ENCODE measurements at places on chromosomes 5 and 9.

DNA sequence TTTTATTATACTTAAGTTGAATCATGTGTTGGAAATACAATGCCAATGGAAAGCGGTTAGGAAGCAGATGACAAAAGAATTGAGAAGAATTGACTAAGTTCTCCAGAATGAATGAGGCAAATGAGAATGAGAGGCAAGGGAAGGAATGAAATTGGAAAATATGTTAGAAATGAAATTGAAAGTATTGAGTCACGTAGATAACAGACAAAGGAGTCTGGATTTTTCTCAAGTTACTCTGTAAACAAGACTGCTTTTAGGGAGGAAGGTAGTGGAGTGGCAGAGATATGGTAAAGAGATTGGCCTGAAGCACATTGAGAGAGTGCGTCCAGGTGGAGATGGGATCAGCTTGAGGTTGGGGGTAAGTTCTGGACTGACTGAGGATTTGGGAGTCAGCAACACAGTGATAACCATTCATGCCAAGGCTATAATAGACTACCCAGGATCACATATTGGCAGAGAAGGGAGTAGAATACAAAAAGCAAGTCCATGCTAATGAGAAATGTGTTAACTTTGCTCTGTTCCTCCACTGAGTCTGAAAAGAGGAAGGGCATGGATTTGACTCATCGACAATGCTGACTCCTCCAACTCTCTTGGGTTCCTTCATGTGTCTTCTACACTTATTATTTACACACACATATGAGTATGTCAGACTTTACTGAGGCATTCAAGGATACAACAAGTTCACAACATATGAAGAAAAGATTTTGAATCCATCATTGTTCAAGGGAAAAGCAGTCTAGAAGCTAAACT, 814.2 kb upstream of the ZNF608 start:
- no peak for DNase-seq

DNA sequence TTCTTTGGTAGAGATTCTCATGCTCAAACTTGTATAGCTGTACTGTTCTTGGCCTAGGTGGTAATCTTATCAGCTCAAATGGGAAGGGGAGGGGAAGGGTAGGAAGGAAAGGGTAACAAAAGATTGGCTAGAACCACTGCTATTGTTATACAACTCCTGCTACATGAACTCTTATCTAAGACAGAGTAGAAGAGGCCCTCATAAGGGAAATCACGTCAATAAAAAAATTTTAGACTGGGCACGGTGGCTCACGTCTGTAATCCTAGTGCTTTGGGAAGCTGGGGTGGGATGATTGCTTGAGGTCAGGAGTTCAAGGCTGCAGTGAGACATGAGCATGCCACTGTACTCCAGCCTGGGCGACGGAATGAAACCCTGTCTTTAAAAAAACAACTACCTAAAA, 15.9 kb downstream of the STOM start:
- no peak for DNase-seq

GRCh38 chr5:111320953-111321352, 96.8 kb downstream of the CAMK4 start:
- no peak for DNase-seq

DNA sequence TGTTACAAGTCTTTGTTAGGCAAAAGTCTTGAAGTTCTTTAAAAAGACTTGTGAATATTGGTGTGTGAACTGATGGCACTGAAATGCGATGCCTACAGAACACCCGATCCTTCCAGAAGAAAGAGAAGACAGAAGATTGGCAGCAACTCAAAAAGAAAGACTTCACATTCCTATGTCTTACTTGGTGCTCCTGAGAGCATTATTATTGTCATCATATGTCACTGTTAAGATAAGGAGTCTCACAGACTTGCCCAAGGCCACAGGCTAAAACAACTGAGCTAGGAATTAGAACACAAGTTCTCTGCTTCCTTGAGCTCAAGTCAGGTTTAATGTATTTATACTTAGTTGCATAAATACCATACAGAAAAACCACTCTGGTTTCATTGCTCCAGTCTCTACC, 198.0 kb downstream of the PARP8 start:
- DNase-seq: no peak

GRCh38 chr5:16931334-16932110, 4.6 kb downstream of the MYO10 start:
- no peak for DNase-seq

GRCh38 chr5:104626122-104626521, 1063.5 kb upstream of the NUDT12 start:
- no peak for DNase-seq

DNA sequence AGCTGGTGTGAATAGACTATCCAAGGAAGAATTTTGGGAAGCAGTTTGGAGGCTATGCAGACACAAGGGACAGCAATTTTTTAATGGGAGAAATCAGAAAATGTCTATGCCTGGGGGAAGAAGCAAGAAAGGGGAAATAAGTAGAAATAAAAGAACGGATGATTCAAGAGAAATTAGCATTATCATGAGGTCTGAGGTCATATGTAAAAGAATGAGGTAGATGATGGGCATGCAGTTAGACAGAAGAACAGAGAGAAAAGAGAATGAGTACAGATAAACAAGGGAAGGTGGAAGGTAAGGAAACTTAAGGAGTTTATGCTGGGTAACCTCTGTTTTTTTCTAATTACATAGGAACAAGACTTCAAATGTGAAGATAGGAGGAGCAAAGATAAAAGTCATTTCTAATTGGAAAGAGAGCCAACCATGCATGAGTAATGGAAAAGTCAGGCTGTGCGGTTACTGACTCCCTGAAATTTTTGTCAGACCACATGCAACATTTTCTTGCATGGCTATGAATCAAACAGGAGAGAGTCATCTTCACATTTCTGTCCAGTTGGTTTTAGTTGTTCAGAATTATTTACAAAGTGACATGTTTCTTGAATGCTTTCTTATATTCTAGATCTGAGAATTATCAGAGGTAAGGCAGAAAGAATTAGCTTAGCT, 101.0 kb upstream of the PIK3R1 start:
- no peak for DNase-seq

DNA sequence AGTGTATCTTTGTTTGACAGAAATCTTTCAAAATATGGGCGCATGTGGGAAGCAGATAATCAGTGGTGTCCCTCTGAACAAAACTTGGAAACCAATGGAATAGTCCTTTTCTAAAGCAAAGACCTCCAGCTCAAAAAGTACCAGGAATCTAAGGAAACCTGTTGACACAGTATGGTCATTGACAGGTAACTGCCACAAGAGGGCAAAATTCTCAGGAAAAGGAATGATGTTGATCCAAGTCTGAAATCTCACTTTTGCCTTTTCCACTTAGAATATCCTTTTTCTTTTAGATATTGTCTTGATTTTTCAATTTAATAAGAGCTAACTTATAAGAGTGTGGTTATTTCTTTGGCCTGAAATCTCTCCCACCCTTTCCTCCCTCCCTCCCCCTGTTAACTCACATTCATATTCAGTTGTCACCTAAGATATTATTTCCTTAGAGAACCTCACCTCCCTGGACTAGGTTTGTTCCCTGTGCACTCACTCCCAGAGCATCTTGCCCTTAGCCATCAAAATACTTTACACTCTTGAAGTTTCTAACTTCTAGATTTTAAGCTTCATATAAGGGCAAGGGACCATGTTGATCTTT, 59.0 kb upstream of the BARX1 start:
- no peak for DNase-seq

- DNase-seq: peak; percentile 53
Measured at GRCh38 chr5:157267761-157268480, 2.0 kb downstream of the CYFIP2 start.

- no peak for DNase-seq
Measured at GRCh38 chr5:127040796-127041520, 10.6 kb upstream of the MARCHF3 start.

GRCh38 chr5:181204826-181205760, at the start of gene TRIM7:
TSS of gene TRIM7 (minus strand) at chr5:181205196. CDS start at chr5:181205110, 86 bp downstream.
- peak; percentile 84 for DNase-seq

DNA sequence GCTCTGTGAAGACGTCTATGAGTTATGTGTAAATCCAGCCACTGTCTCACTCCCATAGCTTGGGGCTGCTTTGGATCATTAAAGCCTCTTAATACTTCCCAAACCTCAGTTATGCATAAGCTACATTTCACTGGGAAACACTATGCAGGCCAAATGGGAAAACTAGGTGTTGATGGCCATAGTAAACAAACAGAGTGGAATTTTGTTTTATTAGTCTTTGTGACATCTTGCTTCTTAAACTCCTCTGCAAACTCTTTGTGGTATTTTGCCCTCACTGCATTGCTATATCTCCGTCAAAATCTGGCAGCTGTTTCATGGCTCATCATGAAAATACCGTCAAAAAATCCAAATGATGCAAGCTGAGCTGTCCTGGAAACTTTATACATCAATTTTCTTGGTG, 167.2 kb upstream of the HMHB1 start:
- DNase-seq: no peak

GRCh38 chr5:32030686-32031085, 143.4 kb downstream of the GOLPH3 start:
- no peak for DNase-seq

DNA sequence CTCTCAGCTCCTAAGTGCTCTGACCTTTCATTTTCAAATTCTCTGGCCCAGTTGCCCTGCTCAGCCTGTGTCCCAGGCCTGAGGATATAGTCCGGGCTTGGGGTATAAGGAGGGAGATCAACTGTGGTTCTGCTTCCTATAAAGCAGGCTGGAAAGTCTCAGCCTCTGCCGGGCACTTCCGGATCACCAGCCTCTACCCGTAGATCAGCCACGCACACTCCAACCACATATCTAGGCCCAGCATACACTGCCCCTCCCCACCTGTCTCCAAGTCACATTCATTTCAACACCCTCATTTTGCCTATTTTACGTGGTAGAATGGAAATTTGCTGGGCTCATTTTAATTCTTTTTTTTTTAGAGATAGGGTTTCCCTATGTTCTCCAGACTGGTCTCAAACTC, 3.1 kb downstream of the ZER1 start:
- DNase-seq: no peak

DNA sequence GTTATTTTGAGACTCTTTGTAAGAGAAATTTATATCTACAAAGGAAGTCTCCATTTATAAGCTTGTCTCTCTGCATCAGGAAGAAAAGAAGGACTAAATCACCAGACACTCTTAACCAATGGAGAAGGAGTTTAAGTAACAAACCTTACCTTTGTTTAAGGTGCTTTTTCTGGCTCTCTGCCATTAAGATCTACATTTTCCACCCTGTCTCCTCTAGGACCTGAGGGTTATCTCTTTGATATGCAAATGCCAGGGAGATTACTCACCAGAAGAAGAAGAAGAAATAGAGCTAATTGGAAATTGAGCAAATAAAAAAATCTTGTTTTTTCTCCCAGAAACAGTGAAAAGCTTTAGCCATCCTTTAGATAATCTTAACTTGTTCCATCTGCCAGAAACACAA, 60.9 kb downstream of the CDKN2A start:
- DNase-seq: no peak

GRCh38 chr5:84685121-84685894, 300.6 kb upstream of the EDIL3 start:
- no peak for DNase-seq

DNA sequence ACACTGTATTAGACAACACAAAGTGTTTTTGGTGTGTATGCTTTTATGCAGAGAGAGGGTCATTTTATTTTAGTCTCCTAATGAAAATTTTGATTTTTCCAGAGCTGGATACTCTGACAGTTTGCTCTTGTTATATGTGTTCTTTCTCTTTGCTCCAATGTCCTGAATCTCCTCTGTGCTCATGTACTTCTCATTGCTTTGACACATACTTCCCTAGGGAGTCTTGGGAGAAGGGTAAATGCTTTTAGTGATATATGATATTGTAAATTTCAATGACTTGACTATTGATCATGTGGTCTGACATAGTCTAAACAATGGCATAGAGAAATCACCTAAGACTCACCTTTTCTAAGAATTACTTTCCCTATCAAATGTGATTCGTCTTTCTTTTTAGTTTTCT, 972.6 kb upstream of the EDIL3 start:
- DNase-seq: no peak
